ENCODE measurements at places on chromosomes 2 and 18.

- DNase-seq = no peak
These were observed 458.4 kb downstream of the THSD7B start for GRCh38 chr2:137223722-137224121.

DNA sequence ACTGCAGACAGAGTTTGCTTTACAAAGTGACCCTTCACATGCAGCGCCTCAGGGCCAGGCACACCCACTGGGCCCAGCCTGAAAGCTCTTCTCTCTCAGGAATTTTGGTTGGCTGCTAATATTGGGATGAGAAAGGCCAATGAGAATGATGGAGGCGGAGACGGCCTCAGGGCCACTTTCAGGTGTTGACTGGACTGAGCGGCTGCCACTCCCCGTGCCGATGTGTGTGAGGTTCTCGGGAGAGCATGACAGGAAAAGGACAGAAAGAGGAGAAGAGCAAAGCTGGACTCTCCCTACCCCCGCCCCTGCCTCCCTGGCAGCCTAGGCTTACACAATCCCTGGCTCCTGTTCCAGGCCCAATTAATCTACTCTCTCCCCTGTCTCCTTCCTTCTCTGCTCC is 155.7 kb downstream of the CELF4 start:
- DNase-seq = no peak

DNA sequence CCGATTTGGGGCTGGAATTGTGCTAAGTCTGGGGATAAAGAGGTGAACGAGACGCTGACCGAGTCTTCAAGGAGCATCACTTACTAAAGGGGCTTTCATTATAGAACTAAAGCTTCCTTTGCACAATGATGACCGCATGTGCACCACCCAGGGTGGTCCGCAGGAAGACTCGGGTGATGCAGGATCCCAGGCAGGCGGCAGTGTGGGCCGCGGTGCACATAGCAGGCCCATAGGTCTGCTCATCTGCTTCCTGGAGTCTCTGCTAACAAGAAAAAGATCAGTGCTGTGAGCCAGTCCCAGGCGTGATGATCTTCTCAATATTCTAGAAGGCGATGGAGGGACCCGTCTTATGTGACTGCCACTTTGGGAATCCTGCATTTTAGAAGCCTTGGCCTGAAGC is 122.8 kb downstream of the PXDN start:
- no peak for DNase-seq

DNA sequence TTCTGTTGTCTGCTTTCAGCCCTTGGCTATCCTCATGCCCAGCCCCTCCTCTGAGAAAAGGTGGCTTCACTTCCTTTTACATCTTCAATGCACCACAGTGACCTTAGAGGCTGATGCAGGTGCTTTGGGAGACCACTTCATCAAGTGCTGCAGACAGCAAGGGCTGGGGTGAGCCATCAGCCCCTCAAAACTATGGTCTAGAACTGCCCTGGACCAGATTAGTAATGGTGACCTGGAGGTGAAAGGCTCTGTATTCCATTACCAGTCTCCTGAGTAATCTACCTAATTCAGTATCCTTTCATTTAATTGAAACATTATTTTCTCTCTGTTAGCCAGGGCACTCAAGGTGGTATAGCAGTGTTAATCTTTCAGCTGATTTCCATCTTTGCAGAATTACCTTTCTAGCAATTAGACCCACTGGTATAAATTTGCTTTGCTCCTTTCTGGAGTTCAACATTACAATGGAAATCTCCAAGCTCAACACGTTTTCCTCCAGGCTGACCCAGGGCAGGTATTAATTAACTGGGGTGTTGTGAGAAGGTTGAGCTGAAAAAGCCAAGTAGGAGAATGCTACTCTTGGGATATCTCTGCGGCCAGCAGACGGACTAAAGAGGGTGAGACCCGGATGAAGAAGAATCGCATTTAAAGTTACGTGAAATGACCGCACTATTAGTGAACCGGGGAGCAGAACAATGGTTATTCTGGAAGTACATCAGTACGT is 469.0 kb downstream of the MEIS1 start:
- DNase-seq = no peak

GRCh38 chr2:216563646-216564045 is 65.0 kb downstream of the RPL37A start:
- DNase-seq = no peak

DNA sequence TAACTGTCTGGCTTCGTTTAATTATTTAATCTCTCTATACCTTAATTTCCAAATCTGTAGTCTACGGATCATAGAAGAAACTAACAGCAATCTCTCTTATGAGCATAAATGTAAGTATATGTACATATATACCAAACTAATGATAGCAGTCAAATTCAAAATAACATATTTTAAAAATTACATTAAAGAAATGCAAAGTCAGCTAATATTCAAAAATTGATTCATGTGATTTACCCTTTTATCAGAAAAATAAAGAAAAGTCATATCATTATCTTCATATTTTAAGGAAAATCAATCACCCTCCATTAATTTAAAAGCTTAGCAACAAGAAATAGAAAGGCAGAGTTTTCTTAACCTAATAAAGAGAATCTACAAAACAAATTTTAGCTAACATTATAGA is 575.9 kb downstream of the IRS1 start:
- DNase-seq = no peak

DNA sequence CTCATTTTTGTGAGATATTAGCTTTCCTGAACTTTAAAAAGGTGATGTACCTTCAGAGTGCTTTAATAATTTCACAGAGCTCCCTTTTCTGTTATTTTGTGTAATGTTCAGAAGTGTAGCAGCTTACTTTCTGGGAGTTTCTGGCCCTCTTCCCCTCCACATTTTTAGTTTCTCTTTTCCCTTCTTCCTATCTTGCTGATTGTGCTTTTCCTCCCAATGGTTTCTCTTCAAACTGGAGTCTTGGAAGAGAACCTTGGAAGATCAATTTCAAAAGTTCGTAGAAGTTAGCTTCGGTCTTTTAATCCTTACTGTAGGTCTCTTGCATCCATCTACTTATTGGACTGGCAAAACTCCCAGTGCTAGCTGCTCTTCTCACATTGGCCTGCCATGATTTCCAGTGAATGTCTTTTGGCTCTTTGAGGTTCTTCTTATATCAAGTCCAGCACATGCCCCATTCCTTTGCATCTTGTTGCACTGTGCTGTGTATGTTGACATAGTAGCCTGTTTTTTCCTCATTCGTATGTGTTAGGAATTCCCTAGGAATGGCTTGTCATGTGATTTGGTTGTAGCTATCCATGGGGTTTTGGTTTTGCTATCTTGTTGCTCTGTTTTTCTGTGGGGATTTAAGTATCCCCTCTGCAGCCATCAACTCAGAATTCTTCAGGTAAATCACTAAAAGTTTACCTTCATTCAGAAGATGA is 7.8 kb downstream of the CCNT2 start:
- DNase-seq = no peak

- no peak for DNase-seq
These were observed 3.1 kb downstream of the ARHGAP15 start for GRCh38 chr2:143132355-143132754.

- DNase-seq = peak; percentile 16
These were observed 25.6 kb downstream of the RASGRP3 start for GRCh38 chr2:33502025-33502424.

- DNase-seq = no peak
These were observed 271.7 kb downstream of the BCL11A start for GRCh38 chr2:60281730-60282129.

GRCh38 chr2:188975497-188976102 is 1.4 kb downstream of the COL3A1 start:
- no peak for DNase-seq

DNA sequence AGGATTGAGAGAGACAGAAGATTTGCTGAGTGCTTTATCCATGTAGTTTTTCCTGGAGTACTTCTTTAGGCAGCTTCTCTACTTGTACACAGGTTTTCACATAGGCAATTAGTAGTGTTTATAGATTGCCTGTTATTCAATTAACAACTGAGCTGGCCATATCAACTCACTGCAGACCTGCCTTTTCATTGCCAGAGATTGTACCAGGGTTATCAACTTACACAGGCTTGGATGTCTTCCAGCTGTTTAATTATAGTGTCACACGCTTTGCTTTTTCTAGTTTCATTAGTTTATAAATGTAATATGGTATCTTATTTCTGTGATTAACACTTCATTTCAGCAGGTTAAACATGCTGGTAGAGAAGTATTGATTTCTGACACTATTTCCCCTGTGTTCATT is 125.9 kb downstream of the GPD2 start:
- no peak for DNase-seq

DNA sequence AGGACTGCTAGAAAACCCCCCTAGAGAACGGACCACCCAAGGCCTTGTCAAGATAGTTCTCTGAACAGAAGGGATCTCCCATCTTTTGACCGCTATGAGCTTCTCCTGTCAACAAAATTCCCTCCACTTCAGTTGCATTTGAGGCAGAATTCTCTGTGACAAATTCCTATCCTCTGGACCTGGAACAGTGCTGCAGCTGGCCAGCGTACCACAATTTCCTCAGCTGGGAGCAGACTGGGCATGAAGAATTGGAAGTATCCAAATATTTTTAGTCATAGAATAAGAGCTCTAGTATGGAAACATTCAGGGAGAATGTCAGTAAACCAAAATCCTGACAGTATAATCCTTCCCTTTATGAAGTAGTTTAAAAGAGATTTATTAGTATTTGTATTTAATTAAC is 147.1 kb upstream of the BOD1L2 start:
- no peak for DNase-seq

GRCh38 chr2:114683251-114683650 is 240.8 kb downstream of the DPP10 start:
- DNase-seq = no peak

GRCh38 chr2:241637795-241638660 is 535 bp downstream of the ATG4B start:
- DNase-seq = no peak

DNA sequence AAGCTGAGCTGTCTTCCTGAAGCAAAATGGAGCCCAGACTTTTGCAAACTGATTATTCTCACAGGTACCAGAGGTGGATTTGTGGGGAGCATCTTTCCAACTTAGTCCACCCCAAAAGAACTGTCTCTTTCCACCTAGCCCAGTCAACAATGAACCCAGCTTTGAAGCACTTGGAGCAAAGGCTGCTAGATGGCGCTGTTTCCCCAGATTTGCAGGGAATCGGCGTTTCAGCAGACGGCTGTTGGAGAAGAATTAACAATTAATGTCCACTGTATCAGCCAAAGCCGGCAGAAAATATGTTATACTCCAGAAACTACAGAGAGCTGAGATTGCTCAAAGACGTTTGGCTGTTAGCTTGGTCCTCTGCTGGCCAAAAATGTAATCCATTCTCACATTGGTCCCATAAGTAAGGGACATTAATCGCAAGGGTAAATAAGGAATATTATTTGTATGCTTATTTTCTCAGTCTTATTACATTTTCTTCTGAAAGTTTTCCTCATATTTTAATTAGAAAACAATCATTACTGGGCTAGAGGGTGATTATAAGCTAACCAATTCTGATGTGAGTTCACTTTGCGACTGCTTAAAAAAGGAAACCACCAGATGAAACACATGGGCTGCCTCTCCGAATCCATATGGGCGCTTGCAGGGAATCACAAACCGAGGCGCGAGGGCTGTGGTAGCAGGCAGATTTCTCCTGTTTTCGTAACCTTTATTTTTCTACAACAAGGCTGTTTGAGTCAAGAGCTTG is 423.8 kb upstream of the MEX3C start:
- peak; percentile 2 for DNase-seq

DNA sequence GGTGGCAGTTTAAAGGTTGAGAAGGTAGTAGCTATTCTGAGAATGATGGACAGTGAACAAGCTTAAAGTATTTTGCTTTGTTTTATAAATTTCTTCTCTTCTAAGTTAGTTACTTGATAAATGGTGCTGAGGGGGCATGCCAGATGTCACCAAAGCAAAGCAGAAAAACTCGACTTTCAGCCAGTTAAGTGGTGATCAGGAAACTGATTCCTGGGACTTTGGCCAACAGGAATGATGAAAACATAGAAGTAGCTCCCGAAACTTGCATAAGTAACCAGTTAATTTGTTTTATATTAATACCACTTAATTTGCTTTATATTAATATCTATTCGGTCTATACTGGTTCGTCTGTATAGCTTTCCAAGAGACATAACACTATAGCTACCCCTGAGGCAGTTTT is 82.6 kb downstream of the FANCL start:
- DNase-seq = no peak

- DNase-seq = no peak
These were observed 155.8 kb downstream of the CDH7 start for GRCh38 chr18:65906621-65907034.

GRCh38 chr2:72778410-72778809 is 47.4 kb downstream of the EXOC6B start:
- DNase-seq = no peak

GRCh38 chr2:201126308-201127151 is 10.6 kb downstream of the CFLAR start:
- DNase-seq = no peak

DNA sequence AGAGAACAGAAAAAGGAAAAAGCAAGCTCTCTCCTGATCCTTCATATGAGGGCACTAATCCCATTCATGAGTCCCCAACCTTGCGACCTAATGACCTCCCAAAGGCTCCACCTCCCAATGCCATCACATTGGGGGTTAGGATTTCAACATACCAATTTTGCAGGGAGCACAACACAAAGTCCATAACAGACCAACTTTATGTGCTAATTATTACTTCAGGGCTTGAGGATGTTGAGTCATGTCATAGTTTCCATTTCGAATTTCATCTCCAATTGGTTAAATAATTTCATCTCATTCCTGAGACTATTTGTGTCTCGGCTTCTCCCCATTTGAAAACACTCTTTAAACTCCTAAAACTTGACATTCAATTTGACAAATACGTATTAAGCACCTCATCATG is 69.9 kb upstream of the KLF7 start:
- DNase-seq = no peak

DNA sequence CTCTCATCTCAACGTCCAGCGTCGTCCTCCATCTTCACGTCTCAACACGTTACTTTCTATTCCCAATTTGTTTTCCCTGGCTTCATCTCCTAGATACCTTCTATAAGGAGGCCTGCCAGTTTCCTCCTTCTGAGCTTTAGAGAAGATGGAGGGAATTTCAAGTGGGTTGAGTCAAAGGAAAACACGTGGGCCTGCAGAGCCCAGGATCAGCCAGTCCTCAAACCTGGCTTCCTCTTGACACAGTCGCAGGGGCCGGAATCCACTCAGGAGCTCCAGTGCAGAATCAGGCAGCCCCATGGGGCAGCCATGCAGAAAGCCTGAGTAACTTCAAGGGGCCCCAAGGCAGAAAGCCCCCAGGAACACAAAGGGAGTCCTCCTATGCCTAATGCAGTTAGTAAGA is 14.5 kb upstream of the APCDD1 start:
- no peak for DNase-seq

DNA sequence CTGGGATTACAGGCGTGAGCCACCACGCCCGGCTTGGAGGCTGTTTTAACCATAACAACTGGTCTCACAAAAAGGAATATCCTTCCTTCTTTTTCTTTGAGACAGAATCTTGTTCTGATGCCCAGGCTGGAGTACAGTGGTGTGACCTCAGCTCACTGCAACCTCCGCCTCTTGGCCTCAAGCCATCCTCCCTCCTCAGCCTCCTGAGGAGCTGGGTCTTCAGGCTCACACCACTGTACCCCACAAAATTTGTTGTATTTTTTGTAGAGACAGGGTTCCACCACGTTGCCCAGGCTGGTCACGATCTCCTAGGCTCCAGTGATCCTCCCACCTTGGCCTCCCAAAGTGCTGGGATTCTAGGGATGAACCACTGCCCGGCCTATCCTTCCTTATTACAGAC is 21.7 kb downstream of the CTIF start:
- DNase-seq = no peak
